Right kidney (tissue), 9 donors: ENCODE measurements at places on chromosomes 7 and 10.

DNA sequence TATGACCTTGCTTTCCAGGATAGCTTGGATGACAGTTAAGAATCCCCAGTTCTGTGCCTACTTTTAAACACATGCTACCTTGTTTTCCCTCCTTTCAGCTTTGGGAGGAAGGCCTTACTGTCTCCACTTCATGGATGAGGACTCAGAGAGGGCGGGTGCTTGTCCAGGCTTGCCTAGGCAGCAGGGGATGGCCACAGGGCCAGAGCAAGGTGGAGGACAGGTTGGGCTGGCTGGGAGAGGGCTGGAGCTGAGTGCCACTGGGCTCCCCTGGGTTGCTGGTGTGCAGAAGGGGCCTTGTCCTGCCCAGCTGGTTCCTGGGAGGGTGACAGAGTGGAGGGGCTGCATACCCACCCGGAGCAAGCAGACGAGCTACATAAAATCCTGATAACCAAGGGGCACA, 117.8 kb downstream of the GRK5 start:
- no peak for DNase-seq

DNA sequence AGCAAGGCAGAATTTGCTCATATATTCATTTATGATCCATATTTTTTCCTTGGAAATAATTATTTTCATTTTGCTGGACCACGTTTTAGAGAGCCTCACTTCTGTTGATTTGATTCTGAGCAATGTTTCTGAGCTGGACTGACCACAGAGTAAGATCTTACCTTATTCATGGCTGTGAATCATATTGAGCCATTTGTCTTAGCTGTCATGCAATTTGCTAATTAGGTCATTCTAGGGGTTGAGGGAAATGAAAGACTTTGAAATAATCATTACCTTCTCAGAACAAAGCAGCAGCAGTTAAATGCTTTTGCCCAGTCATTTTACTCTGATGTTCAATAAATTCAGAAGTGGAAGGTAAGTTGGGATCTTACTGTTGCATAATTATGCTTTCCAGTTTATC, 251.4 kb downstream of the SDK1 start:
- DNase-seq: no peak

GRCh38 chr7:57071-57470, 135.3 kb upstream of the FAM20C start:
- DNase-seq: no peak

GRCh38 chr10:50299948-50300669, 48.8 kb upstream of the ASAH2 start:
- DNase-seq: no peak

- no peak for DNase-seq
Measured at GRCh38 chr10:71381611-71382010, 15.1 kb upstream of the CDH23 start.

DNA sequence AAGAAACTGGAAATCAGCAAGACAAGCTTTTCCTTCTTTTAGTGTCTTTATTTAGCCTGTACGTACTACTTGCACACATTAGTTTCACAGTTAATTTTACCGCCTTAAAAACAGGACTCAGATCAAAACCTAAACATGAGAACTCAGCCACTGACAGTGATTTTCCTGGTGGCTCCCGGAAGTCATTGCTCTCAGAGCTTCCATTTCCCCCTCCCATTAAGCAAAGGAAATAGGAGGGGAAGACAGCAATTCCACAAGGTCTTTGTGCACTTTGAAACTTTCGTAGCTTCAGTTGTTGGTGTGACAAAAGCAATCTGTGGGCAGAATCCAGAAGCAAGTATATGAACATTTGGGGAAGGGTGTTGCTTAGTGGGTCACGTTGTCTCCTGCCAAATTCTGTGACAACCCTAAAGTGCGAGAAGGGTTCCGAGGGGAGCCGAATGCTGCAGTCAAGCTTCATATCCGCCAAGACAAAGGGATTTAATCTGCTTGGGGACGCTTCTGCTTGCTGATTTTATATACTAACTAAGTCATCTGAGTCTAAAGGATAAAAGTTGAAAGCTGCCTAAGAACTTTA, 30.4 kb downstream of the FAM53B start:
- DNase-seq: no peak

GRCh38 chr10:131814567-131815265, 86.1 kb upstream of the PPP2R2D start:
- no peak for DNase-seq

DNA sequence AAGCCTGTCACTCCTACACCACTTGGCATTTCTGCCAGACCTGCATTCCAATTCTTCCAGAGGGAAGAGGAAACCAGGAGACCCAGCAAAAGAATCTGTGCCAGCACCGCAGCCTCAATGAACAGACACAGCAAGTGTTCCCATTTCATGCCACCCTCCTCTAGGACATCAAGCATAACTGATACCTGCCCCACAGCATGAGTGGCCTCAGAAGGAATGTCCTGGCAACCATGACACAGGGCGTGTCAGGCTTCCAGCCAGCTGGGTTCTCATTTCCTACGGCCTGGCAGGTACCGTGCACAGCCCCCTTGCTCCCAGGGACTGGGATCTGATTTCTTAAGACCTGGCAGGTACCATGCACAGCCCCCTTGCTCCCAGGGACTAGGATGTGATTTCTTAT, 7.8 kb downstream of the MAD1L1 start:
- DNase-seq: no peak

GRCh38 chr7:89312551-89312950, 517.0 kb upstream of the TEX47 start:
- peak; percentile 7 for DNase-seq

DNA sequence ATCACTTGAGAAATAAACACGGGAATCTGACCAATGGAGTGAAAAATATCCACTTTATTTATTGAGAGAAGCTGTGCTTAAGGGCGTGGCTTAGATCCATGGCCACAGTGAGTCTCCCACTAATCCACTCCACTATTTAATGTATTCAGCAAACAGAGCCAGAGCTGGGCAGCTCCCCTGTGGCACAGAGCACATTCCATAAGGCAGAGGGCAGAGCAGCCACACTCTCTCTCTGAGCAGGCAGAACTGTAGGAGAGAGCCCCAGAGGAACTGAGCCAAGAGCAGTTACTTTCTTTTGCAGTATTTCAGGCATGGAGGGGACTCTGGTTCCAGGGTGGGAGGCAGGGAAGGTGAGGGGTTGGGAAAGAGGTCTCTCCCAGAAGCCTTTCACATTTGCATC, 106.0 kb downstream of the GALNT17 start:
- DNase-seq: no peak

DNA sequence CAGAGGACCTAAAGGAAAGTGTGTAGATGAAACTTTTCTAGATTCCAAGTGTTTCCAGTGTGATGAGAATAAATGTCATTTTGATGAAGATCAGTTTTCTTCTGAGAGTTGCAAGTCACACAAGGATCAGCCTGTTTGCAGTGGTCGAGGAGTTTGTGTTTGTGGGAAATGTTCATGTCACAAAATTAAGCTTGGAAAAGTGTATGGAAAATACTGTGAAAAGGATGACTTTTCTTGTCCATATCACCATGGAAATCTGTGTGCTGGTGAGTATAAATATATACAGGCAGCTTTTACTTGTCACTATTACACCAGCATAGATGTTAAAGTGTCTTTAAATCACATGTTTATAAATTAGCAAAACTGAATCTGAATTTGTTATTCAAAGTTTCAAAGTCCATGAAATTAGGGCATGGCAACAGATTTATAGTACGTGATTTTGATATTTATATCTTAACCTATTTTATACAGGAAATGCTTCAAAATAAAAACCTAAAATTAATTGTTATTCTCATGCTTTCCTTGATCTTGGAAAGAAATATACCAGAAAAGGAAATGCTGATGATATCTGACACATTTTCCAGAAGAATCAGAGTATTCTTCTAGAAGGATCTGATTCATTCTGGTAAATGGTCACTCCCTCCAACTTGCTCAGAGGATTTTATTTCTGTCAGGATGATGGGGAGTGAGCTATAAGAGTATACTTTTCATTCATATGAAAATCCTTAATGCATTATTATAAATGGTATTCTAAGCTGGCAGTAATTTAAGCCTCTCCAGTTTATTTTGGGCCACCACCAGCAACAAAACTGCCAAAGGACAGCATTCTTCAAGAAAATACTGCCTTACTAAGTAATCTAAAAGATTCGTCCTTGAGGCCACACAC, 71.4 kb downstream of the ITGB8 start:
- no peak for DNase-seq
